ENCODE measurements at places on chromosomes 12 and 14.

GRCh38 chr12:49838973-49839633 is 3.8 kb downstream of the BCDIN3D start:
- DNase-seq = no peak

DNA sequence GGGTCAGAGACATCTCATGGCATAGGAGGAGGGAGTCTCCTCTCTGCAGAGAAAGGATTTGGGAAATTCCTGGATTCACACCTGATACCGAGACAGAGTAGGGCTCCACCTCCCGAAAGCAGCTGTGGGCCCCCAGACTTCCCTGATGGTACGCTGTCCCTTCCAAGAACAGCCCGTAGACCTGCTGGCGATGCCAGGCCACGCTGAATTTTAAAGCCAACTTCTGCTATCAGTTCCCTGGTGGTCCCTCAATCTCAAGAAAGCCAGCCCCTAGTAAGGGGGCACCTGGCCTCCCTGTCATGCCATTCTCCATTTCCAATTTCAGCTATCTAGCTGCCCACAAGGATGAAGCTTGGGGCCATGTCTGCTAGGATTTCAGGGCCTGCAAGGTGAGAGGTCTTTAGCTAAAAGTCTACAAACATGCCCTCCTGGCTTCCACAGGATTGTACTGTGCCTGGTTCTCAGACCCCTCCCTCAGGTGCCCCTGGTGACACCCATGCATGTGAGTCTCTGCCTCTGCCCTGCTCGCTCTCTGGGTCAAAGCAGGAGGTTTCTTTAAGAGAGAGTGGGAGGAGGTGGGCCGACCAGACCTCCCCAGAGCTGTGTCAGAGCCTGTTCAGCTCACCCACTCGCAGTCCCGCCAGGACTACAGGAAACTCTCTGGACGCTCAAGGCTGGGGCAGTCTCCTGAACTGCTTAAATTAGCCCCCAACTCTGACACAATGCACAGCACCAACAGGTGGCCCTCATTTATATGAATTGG is 30.5 kb downstream of the ANO2 start:
- no peak for DNase-seq

- no peak for DNase-seq
Measured at GRCh38 chr12:92144631-92145480, 790 bp downstream of the BTG1 start.

DNA sequence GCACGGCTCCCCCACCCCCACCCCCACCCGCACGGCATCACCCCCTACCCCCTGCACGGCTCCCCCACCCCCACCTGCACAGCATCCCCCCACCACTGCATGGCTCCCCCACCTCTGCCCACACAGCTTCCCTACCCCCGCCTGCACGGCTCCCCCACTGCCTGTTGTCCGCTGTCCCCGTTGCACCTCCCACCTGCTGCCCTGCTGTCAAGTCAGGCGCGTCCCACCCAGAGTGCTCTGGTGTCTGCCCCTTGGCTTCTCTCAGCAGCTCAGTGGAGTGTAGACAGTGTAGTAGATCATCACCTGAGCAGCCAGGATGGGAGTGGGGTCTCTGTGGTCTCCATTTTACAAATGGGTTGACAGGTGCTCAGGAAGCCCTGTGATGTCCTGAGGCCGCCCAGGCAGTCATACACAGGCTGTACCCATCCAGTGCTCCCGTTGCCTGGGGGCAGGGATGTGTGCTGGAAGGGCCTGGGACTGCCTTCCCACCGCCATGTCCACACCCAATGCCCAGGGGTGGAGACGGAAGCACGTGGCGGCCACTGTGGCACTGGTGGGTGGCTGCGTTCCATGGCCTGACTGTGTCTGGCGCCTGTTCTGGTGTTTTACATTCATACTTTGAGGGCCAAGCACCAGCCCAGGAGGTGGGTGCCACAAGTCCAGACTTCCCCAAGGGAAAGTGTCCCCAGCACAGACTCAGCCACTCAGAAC is 32.5 kb downstream of the PACS2 start:
- no peak for DNase-seq

DNA sequence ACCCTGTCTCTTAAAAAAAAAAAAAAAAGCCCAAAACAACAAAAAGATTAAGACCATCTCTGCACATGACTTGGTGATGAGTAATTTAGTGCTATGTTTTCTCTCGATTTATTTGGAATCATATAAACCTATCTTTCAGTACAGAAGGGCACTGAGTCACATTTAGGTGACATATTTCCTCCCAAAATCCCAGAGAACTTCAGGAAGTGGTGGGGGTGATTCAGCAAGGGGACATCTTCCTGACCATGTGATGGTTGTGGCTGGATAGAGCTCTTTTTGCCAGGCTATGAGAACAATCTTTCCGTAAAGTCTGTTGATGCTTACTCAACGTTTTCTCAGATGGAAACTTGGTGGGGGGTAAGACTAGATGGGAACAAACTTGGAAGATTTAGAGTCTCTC is 50.0 kb downstream of the PPFIBP1 start:
- DNase-seq = no peak

DNA sequence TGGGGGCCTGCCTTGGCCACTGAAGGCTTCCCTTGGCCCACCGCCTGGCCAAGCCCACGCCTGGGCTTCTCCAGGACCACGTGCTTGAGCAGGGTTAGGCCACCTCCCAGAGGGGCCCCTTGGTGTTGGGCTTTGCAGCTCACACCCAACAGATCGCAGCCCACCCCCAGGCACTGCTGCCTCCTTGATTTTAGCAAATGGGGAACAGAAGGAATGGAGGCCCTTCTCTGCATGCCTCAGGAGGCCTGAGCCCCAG is 23.3 kb downstream of the RAB35 start:
- DNase-seq = no peak

DNA sequence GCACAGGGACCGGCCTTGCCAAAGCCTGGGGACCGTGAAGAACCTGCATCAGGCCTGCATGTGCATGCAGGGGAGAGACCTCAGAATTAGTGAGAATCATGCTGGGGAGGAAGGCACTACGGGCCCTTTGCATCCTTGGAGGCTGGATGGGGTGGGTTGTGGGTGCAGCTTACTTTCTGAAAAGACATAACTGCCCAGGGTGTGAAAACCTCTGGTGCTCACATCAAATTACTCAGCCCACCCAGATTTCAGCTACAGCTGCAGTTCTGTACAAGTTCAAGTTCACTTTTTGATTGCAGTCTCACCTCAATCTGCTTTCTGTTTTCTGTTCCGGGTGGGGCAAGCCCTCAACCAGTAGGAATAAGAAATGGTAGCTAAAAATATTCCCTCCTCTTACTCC is 130.6 kb downstream of the SLC15A4 start:
- DNase-seq = no peak

GRCh38 chr12:56687223-56688128 is 608 bp downstream of the PTGES3 start:
- no peak for DNase-seq

- no peak for DNase-seq
Measured at GRCh38 chr14:103898204-103898603, 30.1 kb upstream of the TDRD9 start.

DNA sequence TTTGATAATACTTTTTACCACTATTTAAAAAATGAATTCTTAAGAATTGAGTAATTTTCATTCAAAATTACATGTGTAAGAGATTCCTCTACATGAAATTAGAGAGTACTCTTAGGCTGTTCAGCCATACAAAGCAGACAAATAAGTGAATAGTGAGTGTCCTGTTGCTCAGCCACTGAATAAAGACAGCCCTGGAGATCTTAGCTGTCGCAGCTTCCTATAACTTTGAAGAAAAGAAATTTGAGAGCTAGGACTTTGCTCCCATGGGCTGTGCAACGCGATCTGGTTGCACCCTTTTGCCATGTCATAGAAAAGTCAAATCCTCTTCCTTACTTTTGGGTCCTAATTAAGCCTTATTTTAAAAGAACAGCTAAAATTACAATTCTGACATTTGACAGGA is 40.9 kb upstream of the LRIG3 start:
- no peak for DNase-seq

DNA sequence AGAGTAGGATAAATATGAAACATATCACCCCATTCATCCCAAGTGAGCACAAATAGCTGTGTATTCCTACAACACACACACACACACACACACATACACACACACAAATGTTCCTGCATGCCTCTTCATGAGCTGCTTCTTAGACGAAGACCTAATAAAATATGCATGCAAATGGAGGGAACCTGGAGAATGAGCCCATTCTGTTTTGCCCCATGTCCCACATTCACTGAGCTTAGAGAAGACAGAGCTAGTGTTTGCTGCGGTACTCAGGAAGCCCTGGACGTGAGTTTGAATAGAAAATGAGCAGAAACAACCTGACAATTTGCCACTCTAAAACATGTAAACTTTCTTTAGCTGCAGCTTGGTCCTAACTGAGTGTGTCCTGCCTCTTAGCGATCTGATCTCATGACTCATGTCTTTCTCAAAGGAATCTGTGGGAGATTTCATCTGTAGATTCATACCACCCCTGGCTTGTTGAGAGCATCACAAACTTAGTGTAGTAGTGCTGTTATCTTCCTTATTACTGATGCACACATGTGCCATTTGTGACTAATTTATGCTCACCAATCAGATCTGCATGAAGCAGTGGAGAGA is 86.8 kb downstream of the ITPR2 start:
- no peak for DNase-seq

DNA sequence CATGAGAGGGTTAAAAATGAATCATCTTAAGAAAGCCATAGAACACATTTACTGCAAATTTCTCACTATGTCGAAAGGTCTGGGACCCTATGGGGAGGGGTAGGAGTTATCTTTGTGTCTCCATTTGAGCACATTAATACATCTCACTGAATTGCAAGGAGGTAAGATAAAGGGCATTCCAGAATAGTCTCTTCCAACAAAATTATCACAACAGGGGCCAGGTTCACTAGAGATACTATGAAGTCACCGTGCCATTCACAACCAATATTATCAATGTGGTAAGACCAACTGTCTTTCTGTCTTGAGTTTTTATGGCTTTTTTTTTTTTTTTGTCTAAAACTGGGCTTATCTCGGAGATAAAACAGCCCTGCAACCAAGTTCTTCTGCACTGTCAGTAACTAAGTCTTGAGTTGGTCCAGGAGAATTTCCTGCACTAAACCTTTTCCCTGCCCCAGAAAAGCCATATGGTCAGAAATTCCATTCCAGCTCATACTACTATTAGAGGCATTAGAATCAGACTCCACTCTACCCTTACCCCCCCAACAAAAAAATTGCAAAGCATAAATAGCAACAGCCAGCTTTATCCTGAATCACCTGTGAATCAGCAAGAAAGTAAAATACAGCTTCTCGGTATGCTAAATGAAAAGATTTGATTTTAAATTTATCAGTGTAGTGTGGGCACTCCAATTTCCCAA is 79.7 kb downstream of the PTPRR start:
- DNase-seq = no peak

- DNase-seq = no peak
Measured at GRCh38 chr14:32075672-32076277, 1.3 kb upstream of the ARHGAP5 start.

GRCh38 chr12:108102363-108102762 is 26.7 kb upstream of the WSCD2 start:
- no peak for DNase-seq

GRCh38 chr12:128783129-128783574 is 40.6 kb downstream of the SLC15A4 start:
- DNase-seq = no peak

GRCh38 chr12:107335802-107336570 is 242.6 kb upstream of the CRY1 start:
- no peak for DNase-seq

DNA sequence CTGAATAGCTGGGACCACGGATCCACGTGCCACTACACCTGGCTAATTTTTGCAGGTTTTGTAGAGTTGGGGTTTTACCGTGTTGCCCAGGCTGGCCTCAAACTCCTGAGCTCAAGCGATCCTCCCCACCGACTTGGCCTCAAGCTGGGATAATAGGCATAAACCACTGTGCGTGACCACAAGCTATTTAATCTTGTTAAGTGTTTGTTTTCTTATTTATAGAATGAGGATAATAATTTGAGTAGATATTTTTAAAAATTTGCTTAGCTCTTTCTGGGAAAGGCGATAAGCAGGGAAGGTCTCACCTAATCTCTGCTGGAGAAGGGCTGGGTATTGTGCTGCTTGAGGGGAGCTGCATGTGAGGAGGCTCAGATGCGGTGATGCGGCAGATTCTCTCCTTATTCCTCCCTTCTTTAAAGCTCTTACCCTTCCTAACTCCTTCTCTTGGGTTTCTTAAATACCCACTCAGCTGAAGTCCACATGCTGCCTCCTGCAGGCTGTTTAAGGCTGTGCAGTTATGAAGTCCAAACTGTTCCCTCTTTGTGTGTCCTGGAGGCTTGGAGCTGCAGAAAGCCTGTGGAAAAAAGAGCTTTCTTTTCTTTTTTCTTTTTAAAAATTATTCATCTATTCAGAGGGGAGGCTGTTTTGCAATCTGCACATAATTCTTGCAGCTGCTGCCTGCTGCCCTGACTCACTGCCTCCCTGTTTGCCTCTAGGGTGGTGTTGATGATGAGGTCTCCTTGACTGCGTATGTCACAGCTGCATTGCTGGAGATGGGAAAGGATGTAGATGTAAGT is 37.9 kb downstream of the A2ML1 start:
- DNase-seq = no peak

DNA sequence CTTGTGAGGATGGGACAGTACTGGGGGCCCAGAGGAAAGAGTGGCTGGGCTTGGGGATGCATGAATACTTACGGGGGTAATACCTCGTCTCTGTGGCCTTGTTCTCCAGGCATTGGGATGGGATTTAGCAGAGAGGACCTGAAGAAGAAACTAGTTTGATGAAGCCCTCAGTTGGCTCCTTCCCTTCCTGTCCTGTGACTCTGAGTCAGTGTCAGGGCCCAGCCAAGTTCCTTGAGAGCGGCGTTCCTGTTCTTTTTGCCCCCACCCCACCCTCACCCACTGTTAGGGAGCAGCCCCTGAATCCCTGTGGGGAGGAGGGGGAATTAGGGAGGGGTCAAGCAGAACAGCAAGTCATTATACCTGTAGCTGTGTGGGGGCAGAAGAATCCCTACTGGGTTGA is 5.2 kb upstream of the LRP1-AS start:
- DNase-seq = no peak

- DNase-seq = no peak
Measured at GRCh38 chr12:42636993-42637392, 47.4 kb upstream of the PRICKLE1 start.

GRCh38 chr12:46303039-46303666 is 34.3 kb upstream of the SLC38A1 start:
- DNase-seq = peak; percentile 11

GRCh38 chr12:82756303-82756702 is 69.6 kb downstream of the TMTC2 start:
- DNase-seq = no peak

DNA sequence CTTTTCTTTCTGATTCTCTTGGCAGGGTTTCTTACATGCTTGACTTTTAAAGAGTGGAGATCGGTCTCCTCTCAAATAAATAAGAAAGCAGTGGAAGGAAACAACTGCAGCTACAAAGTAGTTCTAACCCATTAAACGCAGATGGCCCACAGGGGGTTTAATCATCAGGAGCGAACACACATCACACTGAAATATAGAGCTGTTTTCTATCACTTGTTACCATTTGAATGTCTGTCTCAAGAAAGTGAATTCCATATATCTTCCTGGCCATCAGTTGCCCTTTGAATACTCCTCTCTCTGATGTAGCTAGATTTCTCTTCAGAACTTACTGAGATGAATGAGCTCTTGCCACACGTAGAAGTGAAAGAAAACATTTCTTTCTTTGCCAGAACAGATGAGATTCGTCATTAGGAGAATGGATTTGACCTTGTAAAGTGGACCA is 29.1 kb downstream of the ALX1 start:
- DNase-seq = no peak

Data from stimulated activated CD4-positive, alpha-beta T cell treated with anti-CD3 and anti-CD28 coated beads, Interleukin-1b, Interleukin-23, amount 100 ng/mL, for 1 hour (primary cell).